ENCODE measurements at places on chromosomes 13 and 19. TPM values are rescaled to one million over a fixed set of nuclear protein-coding genes. Genes with fewer than 3 reads are reported as not detected.

GRCh38 chr19:3281026-3281425, 56.6 kb downstream of the CELF5 start:
- no peak for DNase-seq

- DNase-seq, result peak; percentile 49
These were observed 3.6 kb downstream of the CD37 start for GRCh38 chr19:49338691-49339300.

DNA sequence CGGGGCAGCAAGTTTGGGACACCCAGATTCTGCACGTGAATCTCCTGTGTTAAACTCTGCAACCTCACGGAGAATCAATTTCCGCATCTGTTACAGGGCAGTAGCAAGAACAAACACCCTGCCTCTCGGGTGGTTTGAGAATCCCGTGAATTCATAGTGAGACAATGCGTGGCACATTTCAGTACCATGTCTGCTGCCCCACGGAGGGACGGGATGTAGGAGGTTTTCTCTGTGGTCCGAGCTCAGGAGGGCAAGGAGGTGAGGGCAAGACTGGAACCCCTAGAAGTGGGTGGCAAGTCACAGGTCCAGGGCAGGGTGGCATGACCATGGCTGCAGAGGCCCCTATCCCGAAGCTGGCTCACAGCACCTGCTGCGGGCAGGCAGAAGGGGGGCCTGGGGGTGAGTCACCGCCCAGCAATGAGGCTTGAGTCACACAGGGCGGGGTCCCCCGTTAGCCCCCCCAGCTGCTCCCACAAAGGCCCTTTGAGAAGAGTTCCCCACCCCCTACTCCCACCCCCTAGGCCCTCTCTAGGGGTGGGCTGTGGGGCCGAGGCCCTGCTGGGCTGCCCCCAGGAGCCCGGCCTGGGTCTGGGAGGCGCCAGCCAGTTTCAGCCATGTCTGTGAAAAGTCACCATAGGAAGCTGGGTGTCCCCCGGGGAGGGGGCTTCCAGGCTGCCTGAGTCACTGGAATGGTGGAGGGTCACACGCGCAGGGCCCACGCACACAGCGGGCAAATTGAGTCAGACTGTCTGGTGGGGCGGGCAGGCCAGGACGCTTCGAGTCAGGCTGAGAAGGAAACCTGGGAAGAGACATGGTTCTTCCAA, 25.8 kb upstream of the NANOS3 start:
- DNase-seq, result peak; percentile 96

- no peak for DNase-seq
These were observed 8.9 kb downstream of the PODNL1 start for GRCh38 chr19:13929340-13929739.

- no peak for DNase-seq
These were observed 34.4 kb downstream of the ITGBL1 start for GRCh38 chr13:101486708-101487437.

DNA sequence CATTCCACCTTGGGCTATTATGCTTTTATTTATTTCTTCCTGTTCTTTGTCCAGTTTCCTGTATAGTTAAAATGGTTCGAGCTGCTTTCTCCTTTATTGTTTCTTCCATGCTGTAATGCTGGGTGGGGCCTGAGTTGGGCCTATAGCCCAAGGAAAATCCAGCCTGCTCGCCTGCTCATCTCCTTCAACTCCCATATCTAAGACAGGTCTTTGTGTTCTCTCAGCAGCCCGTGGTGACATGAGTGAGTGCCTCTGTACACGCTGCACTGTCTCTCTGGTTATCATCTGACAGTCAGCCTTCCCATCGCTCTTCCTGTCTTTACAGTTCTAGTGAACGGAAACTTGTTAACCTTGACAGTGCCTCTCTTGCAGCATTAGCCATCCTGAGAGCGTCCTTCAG, 221.9 kb upstream of the SLC10A2 start:
- DNase-seq, result no peak

GRCh38 chr13:28449826-28450773, 44.8 kb downstream of the FLT1 start:
- DNase-seq, result no peak

DNA sequence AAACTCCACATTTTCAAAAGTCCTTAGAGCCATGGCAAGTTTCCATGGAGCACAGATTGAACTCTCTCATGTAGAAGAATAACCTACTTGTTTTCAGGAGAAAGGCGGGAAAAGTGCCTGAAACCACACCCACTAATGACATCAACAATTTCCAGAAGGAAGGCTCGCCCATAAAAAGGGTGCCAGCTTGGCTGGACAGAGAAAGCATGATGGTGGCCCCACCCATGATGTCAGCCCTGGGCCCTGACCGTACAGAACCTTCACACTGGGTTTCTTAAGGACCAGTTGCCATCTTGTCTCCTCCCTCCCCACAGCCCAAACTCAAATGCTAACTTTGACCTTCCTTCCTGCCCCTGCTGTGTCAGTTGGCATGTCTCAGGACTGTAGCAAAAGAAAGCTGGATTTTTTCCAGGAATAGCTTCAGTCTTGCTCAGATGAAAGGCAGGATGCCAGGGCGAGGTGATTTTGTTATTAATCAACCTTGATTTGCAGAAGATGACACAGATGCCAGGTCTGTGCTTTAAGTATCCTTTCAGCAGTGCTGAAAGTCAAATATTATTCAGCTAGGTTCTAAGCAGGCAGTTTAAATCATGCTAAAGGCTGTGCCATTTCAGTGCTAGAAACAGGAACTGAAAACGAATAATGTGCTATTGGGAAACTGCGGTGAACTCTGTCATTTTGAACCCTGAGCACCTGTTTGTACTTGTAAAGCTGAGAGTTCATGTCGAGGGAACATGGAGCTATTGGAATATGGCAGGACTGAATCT, 89.5 kb upstream of the RFC3 start:
- DNase-seq, result peak; percentile 8

DNA sequence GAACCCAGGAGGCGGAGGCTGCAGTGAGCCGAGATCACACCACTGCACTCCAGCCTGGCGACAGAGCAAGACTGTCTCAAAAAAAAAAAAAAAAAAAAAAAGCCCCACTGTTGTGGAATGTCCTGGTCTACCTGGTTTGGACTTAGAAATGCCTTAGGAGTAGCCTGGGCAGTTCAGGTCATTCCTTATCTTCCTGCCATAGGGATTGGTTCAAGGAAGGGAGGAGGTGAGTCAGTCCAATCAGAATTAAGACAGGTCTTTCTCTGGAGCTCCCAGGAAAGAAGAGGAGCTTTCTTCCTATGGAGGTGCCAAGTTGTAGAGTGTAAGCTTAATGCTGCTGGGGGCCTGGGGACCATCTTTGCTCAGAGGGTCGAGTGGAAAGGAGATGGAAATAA, 44.8 kb downstream of the SIPA1L3 start:
- DNase-seq, result no peak

DNA sequence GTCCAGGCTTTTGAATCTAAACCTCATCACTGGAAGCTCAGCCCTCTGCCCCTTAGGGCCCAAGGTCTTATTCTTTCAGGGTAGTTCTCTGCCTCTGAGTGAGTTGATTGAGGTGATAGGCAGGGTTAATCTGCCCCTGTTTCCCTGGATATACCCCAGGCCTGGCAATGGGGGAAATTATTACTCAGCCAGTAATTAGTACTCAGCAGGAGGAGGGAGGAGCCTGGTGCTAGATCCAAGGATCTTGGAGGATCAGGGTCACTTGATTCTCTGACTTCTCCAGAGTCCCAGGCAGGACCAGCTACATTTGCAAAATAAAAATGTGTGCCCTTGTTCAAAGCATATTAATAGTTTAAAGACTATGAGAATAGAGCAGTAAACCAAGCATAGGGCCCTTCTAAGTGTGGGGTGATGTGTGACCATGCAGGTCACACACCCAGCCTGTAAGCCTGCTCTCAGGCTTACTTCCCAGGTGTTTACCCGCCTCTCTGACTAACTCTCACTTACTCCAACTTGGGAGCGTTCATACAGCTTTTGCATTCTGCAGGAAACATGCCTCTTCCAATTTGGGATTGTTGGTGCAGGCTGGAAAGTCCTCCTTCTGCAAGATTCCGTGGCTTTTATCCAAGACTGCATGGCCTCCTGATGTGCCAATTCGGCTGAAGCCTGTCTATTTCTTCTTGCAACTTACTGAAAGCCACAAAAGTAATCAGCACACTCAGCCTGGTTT, 7.9 kb upstream of the STK24 start:
- no peak for DNase-seq

DNA sequence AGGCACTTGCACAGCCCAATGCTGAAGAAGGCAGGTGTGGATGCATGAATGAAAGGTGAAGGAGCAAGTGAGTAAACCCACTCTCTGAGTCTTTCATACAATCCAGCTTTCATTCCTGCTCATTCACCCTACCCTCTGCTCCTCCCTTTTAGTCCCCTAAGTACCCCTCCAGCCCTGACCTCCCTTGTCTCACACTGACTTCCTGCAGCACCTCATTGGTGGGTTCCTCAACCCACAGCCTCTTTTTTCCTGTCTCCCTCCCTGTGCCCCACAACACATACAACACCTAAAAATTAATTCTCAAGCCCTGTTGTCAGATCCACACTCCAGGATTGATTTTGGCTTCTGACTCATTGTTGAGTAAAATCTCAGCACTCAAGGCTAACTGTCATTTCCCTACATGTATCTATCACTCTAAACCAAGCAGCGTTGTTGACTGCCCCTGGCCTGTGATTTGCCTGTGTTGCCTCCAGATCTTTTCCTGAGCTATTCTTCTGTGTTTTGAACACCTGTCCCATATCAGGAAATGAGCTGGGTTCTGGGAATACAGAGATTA, 177.3 kb upstream of the SERP2 start:
- DNase-seq, result no peak

- no peak for DNase-seq
These were observed 10.3 kb downstream of the PLD3 start for GRCh38 chr19:40358773-40359172.

DNA sequence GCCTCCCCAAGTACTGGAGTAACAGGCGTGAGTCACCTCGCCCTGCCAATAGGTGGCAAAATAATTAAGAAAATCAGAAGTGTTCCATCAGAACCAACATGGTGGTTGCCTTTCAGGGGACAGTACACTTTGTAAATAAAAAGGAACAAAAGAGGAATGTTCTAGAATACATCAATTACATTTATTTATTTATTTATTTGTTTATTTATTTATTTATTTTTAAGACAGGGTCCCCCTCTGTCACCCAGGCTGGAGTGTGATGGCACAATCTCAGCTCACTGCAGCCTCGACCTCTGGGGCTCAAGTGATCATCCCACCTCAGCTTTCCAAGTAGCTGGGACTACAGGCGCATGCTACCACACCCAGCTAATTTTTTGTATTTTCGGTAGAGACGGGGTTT, 12.9 kb upstream of the TYROBP start:
- no peak for DNase-seq

DNA sequence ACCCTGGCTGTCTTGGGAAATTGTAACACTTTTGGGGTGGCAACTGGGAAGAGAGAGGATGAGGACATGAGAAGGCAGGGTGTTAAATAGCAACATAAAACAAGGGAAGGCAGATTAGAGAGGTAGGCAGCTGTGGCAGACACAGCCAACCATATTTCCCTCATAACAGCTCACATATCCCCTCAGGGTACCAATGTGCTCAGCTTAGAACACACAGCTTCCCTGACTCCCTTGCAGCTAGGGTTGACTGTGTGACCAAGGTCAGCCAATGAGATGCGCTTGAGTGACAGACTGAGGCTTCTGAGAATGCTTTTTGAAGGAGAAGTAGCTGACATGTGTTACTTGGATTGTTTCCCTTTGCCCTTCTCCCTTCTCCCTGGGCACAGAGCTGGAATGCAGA, 28.8 kb upstream of the SPATA13 start:
- no peak for DNase-seq

DNA sequence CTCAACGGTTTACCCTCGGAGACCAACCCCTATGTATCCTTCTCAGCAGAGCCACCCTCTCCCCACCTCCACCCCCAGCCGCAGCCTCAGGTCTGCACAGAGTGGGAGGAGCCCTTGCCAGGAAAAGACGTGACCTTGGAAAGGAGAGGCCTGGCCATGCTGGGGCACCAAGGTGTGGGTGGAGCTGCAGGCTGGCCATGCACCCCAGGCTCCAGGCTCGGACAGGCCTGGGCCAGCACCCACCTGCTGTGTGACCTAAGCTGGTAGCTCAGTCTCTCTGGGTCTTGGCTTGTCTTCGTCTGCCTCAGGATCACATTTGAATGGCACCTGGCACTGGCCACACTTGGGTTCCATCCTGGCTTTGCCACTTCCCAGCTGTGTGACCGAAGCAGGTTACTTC, 29.5 kb downstream of the CCDC8 start:
- no peak for DNase-seq

- DNase-seq, result no peak
These were observed 4.7 kb upstream of the SIGLECL1 start for GRCh38 chr19:51246164-51246552.

- DNase-seq, result no peak
These were observed 14.4 kb upstream of the RFXAP start for GRCh38 chr13:36804588-36804987.

DNA sequence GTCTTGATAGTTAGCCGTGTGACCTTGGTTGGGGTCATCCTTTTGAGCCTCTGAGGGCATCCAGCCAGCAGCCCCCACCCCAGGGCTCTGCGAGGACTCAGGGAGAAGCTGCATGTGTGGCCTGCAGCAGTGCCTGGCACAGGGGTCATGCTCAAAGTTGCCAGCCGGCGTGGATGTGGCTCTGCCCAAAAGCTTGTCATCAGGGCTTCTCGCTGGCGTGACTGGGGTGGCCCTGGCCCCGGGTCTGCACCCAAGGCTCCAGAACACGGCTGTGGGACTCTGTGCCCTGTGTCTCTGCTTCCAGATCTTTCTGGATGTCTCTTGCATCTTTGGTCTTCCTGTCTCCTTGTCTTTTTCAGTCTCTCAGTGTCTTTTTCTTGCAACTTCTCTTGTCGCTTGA, 90.9 kb downstream of the RYR1 start:
- DNase-seq, result no peak

GRCh38 chr13:51026016-51026415, 85.1 kb downstream of the C13orf42 start:
- no peak for DNase-seq

GRCh38 chr13:111245576-111246384, 74.7 kb upstream of the TEX29 start:
- DNase-seq, result peak; percentile 95

DNA sequence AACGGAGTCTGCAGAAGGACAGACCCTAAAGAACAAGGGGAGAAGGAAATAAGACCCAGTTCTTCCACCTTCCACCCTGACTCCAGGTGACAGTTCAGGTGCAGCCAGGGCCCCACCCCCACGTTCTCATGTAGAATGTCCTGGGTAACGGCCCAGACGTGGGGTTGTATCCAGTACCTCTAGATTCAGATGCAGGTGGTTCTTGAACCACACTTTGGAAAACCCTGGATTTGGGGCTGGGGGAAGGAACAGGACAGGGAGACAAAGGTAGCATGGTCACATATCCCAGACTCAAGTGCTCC, 2.2 kb downstream of the DMPK start:
- DNase-seq, result no peak

The EDNRB gene
- 1.1 TPM for polyA plus RNA-seq

The THSD1 gene
- 10.2 TPM for polyA plus RNA-seq

The ZNF763 gene
- 1.6 TPM for polyA plus RNA-seq

The EPSTI1 gene
- polyA plus RNA-seq, result 10.9 TPM

The ACER1 gene
- polyA plus RNA-seq, result not detected

The ZNF136 gene
- 4.2 TPM for polyA plus RNA-seq

The NCLN gene
- polyA plus RNA-seq, result 33.0 TPM

The LYPD3 gene
- polyA plus RNA-seq, result 1.4 TPM
